ENCODE measurements at places on chromosomes 2 and 18.

DNA sequence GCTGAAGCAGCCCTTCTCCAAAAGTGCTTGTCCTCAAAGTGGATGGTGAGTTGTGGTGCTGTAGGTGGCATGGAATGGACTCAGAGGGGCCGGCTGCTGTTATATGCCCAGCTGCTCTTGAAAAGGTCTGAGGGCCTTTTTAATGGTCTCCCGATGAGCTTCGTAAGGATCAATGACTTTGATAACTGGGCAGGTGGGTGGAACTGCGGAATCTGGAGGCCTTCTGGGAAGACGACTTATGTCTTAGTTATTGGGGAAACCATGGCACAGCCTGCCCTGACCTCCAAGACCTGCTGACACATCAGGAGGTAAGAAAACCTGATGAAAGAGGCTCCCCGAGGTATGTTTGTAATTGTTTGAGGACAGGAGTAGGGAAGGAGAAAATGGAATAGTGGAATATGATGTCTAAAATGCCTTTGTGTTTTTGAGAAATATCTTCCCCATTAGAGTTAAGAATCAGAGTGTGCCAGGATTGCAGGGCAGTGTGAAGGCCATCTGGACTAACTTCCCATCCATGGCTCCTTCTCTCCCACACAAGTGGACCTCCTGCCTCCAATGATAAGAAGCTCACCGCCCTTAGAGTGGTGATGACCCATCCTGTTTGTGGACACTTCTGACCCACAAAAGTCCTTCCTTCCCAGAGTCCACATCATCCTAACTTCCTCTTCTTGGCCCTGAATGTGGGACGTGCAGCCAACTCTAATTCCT, 236.1 kb downstream of the FHOD3 start:
- no peak for DNase-seq

- no peak for DNase-seq
Measured at GRCh38 chr18:79784965-79785770, 12.6 kb upstream of the KCNG2 start.

GRCh38 chr2:96788442-96789244, 27.4 kb upstream of the CNNM3 start:
- no peak for DNase-seq

GRCh38 chr2:6083136-6083535, 391.0 kb downstream of the SOX11 start:
- no peak for DNase-seq

DNA sequence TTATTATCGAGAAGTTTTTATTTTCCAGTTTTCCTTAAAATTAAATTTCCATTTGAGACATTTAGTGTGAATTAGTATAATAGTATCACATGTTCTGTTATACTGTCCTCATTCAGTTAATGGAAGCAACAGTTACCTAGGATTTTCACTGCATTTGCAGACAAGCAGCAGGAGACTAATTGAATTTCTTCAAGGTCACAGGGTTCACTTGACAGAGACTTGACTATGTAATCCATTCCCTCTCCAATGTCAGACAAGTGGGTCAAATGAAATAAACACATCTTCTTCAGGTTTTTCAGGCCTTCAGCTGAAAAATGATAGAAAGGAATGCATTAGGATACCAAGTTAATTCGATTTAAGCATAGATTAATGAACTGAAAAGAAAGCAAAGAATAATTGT, 26.7 kb downstream of the NLRC4 start:
- DNase-seq: peak; percentile 58
